ENCODE measurements at places on chromosomes 12 and 14. TPM values are rescaled to one million over a fixed set of nuclear protein-coding genes. Genes with fewer than 3 reads are reported as not detected.

The PRPH gene
- 0.20 TPM for polyA plus RNA-seq

The TTC9 gene
- 5.4 TPM for polyA plus RNA-seq

The KSR2 gene
- polyA plus RNA-seq: 0.03 TPM

The TM9SF1 gene
- polyA plus RNA-seq: 21.7 TPM

The AACS gene
- 5.7 TPM for polyA plus RNA-seq

The CACNA1C gene
- 0.46 TPM for polyA plus RNA-seq

The IFI27L2 gene
- 12.2 TPM for polyA plus RNA-seq

The HOXC9 gene
- polyA plus RNA-seq: 16.4 TPM

The SLC41A2 gene
- 0.22 TPM for polyA plus RNA-seq

The KRT73 gene
- polyA plus RNA-seq: not detected

The CLEC6A gene
- polyA plus RNA-seq: not detected

The ALG10 gene
- 2.0 TPM for polyA plus RNA-seq

The TCL1B gene
- polyA plus RNA-seq: not detected

The CBLN3 gene
- 0.38 TPM for polyA plus RNA-seq

The ANO2 gene
- polyA plus RNA-seq: 2.4 TPM

The CLEC14A gene
- 22.7 TPM for polyA plus RNA-seq

The TM7SF3 gene
- 13.1 TPM for polyA plus RNA-seq

The GLT1D1 gene
- polyA plus RNA-seq: 0.60 TPM

The KRT77 gene
- polyA plus RNA-seq: 0.04 TPM

The LDHB gene
- 156 TPM for polyA plus RNA-seq

The RILPL1 gene
- polyA plus RNA-seq: 34.8 TPM

The LAG3 gene
- polyA plus RNA-seq: 0.05 TPM

The RND1 gene
- polyA plus RNA-seq: 1.2 TPM

The LRRC10 gene
- 0.03 TPM for polyA plus RNA-seq

The LTB4R gene
- 2.0 TPM for polyA plus RNA-seq

The P2RX4 gene
- polyA plus RNA-seq: 2.0 TPM

The KERA gene
- not detected for polyA plus RNA-seq

The ACOT6 gene
- not detected for polyA plus RNA-seq

The CPM gene
- polyA plus RNA-seq: 3.0 TPM

The MSI1 gene
- 0.04 TPM for polyA plus RNA-seq

The TAS2R9 gene
- not detected for polyA plus RNA-seq

The TAS2R31 gene
- polyA plus RNA-seq: 0.15 TPM

The EXOC3L4 gene
- not detected for polyA plus RNA-seq

The DENND5B gene
- polyA plus RNA-seq: 6.0 TPM

The NTF3 gene
- 0.16 TPM for polyA plus RNA-seq

The PRH2 gene
- polyA plus RNA-seq: not detected

The STAB2 gene
- polyA plus RNA-seq: under 0.01 TPM
